ENCODE measurements at places on chromosomes 6 and 20.

DNA sequence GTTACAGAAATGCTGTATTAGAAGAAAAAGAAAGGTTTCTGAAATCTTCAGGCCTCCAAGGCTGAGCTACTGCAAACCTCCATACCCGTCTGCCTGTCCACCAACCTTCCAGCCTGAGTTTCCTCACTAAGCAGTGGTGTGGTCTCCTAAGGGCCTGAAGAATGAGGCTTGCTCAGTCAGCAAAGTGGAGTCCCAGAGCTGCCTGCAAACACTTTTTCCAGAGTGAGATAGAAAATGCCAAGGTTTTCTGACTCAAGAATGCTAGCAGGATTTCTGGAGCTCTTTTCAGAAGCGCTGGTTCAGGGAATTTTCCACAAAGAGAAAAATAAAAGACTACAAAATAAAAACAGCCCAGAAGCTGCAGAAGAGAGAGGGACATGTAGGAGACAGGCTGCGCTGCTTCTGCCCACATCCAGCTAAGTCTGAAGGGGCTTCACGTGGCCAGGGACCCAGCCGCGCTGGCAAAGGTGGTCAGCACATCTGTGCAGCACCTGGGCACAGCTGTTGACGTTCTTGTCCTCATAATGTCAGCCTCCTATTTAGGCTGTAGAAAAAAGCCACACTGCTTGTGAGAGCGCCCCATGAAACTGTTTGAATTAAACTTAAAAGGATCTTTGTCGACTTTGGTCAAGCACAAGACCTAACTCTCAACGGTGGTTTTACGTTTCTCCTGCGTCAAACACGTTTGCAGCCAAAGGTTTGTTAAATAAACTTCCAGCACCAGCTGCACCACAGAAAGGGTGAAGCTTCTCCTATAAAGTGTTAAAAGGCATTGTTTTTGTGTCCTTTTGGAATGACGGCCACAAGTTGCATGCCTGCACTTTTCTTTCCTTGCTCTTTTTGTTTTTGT is 209.0 kb downstream of the THBS2 start:
- peaks cover 7% of the 10 kb centered on the region for H3K27me3 ChIP-seq
- no peak overlapping the region for H3K27ac ChIP-seq
- DNase-seq: no peak
- no peaks in the 10 kb centered on the region for H3K36me3 ChIP-seq

DNA sequence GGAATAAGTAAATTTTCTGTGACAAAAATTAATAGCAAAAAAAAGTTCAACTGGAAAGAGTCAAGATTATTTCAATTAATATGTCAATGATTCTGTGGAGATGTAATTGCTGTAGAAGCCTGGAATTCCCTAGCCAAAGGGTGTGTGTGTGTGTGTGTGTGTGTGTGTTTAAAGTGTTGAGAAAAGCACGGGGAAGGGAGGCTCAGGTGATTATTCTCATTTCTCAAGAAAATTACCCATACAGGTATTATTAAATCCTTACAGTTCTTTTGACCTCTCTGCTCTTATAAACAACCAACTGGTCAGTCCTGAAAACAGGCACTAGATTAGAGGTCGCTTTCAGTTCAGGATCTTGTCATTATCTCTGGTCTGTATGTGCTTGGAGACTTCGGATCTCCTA is 129.3 kb upstream of the SASH1 start:
- H3K27me3 ChIP-seq: no peaks in the 10 kb centered on the region
- H3K27ac ChIP-seq: no peak overlapping the region
- no peak for DNase-seq
- no peaks in the 10 kb centered on the region for H3K36me3 ChIP-seq
- H3K4me1 ChIP-seq: peaks cover 4% of the 10 kb centered on the region
- H3K4me3 ChIP-seq: no peak overlapping the region

- peaks cover 7% of the 10 kb centered on the region for H3K27me3 ChIP-seq
- no peak for DNase-seq
- H3K4me3 ChIP-seq: peak overlapping the region; percentile 65
- no peak overlapping the region for H3K27ac ChIP-seq
- peaks cover 49% of the 10 kb centered on the region for H3K4me1 ChIP-seq
Measured at GRCh38 chr6:28585335-28585734, 59.7 kb downstream of the GPX5 start.

DNA sequence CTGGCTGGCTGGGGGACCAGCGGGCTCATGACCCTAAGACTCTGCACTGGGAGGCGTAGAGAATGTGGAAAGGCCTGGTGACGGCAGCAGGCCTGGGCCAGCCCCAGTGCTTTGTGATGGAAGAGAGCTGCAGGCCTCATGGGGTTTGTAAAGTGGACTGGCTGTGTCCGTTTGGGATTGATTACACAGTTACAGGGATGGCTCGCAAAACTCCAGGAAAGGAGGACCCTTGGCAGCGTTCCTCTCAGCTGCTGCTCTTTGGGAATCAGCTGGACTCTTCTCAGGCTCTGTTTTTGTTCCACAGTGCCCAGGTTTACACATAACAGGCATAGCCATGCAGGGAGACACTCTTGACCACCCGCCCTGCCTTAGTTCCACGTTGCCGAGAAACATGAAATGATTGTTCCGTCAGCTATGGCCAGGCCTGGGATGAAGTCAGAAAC is 89.0 kb downstream of the SLX4IP start:
- H3K27me3 ChIP-seq: peaks cover 2% of the 10 kb centered on the region
- peaks cover 25% of the 10 kb centered on the region for H3K4me1 ChIP-seq
- H3K36me3 ChIP-seq: no peaks in the 10 kb centered on the region
- H3K27ac ChIP-seq: no peak overlapping the region
- DNase-seq: no peak
- no peak overlapping the region for H3K4me3 ChIP-seq

DNA sequence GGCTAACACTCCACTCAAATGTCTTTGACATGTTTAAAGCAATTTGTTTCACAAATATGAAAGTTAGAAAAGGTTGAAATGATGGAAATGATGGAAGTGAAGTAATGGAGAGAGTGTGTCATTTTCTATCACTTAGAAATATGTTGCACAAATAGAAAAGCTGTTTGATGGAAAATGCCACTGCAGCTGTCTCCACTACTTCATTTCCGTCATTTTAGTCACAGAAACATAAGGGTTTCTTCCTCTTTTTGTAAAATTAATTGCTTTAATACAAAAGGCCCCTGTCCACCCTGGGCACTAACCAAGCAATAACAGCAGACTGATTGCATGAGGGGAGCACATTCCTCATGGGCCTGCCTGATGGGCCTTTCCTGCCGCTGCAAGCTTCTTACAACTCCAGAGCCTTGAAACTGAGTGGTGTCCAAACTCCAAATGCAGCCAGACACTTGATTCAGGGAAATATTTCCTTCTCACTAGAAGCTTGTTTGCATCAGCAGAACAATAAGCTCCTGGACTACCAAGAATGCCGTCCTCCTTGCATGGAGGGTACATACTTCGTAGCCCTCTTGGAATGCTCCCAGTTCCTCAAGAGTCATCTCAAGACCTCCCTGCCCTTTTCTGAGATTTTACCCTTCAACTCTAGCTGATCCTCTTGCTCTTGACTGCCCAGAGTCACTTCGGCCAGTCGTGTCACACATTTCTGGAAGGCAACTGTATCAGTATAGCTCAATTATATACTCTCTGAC is 36.1 kb downstream of the F13A1 start:
- no peak overlapping the region for H3K4me3 ChIP-seq
- no peak overlapping the region for H3K27ac ChIP-seq
- H3K27me3 ChIP-seq: no peaks in the 10 kb centered on the region
- no peaks in the 10 kb centered on the region for H3K36me3 ChIP-seq

DNA sequence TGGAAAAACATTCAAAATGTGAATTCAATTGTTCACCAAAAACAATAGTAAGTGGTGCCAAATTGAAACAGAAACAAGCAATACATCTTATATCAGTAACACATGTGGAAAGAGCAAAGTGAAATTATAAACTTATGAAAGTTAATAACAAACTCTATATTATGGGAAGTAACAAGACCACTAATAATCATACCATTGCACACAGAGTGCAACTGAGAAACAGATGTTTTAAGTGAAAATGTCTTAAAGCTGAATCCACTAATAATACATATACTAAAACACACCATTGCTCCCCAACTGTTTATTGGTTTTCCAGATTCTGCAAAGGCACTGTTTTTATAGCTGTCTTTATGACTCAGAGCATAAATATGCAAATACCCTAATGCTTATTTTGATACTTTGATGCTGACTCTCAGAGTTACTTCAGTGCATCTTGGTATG is 292.3 kb downstream of the RFPL4B start:
- no peaks in the 10 kb centered on the region for H3K27me3 ChIP-seq
- H3K4me3 ChIP-seq: no peak overlapping the region
- DNase-seq: no peak
- no peaks in the 10 kb centered on the region for H3K36me3 ChIP-seq

GRCh38 chr20:23034721-23035671 is at the start of gene SSTR4:
Gene SSTR4 (plus strand): TSS chr20:23035312. CDS start chr20:23035484, 172 bp downstream.
- H3K27ac ChIP-seq: no peak within 1 kb of the TSS
- peak; percentile 21 for DNase-seq
- H3K36me3 ChIP-seq: no peaks in the 10 kb centered on the region
- peaks cover 24% of the 10 kb centered on the region for H3K27me3 ChIP-seq

- H3K27ac ChIP-seq: no peak overlapping the region
- DNase-seq: no peak
- H3K4me1 ChIP-seq: peaks cover 21% of the 10 kb centered on the region
- no peak overlapping the region for H3K4me3 ChIP-seq
- H3K36me3 ChIP-seq: peaks cover 24% of the 10 kb centered on the region
Measured at GRCh38 chr20:2837221-2837960, 3.1 kb downstream of the PCED1A start.

- DNase-seq: no peak
- H3K36me3 ChIP-seq: no peaks in the 10 kb centered on the region
- H3K27ac ChIP-seq: no peak overlapping the region
Measured at GRCh38 chr6:9025228-9025627, 589.9 kb upstream of the SLC35B3 start.

GRCh38 chr6:8506126-8506525 is 70.8 kb upstream of the SLC35B3 start:
- H3K36me3 ChIP-seq: no peaks in the 10 kb centered on the region
- no peak overlapping the region for H3K4me3 ChIP-seq
- H3K27ac ChIP-seq: no peak overlapping the region
- DNase-seq: no peak
- H3K27me3 ChIP-seq: no peaks in the 10 kb centered on the region
- H3K4me1 ChIP-seq: peaks cover 17% of the 10 kb centered on the region

- no peak for DNase-seq
- H3K36me3 ChIP-seq: peaks cover 11% of the 10 kb centered on the region
- no peaks in the 10 kb centered on the region for H3K4me1 ChIP-seq
- no peak overlapping the region for H3K27ac ChIP-seq
- no peak overlapping the region for H3K4me3 ChIP-seq
Measured at GRCh38 chr6:169787797-169788196, 36.4 kb downstream of the ERMARD start.

DNA sequence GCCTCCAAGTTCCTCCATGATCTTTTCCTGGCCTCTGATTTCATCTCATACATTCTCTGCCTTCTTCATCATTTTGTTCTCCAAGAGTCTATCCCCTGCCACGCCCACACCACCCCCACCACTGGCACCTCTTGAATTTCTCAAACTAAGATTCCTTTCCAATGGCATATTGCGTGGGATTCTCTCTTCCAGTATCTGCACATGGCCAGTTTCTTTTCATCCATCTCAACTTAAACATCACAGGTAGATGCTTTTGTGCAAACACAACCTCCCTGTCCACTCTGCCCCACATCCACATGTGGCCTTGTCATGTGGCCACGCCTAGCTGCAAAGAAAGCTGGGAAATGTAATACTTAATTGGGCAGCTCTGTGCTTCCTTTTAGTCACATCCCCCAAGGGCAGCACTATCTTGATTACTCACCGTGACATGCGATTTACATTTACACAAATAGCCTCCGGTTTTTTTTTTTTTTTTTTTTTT is 33.4 kb upstream of the ZMYND8 start:
- peaks cover 3% of the 10 kb centered on the region for H3K27me3 ChIP-seq
- H3K4me1 ChIP-seq: peaks cover 3% of the 10 kb centered on the region
- no peak overlapping the region for H3K4me3 ChIP-seq
- no peak for DNase-seq
- H3K36me3 ChIP-seq: no peaks in the 10 kb centered on the region
- no peak overlapping the region for H3K27ac ChIP-seq

- no peaks in the 10 kb centered on the region for H3K4me1 ChIP-seq
- H3K27ac ChIP-seq: no peak overlapping the region
- H3K36me3 ChIP-seq: no peaks in the 10 kb centered on the region
Measured at GRCh38 chr6:159590835-159591234, 102.2 kb downstream of the SOD2 start.

DNA sequence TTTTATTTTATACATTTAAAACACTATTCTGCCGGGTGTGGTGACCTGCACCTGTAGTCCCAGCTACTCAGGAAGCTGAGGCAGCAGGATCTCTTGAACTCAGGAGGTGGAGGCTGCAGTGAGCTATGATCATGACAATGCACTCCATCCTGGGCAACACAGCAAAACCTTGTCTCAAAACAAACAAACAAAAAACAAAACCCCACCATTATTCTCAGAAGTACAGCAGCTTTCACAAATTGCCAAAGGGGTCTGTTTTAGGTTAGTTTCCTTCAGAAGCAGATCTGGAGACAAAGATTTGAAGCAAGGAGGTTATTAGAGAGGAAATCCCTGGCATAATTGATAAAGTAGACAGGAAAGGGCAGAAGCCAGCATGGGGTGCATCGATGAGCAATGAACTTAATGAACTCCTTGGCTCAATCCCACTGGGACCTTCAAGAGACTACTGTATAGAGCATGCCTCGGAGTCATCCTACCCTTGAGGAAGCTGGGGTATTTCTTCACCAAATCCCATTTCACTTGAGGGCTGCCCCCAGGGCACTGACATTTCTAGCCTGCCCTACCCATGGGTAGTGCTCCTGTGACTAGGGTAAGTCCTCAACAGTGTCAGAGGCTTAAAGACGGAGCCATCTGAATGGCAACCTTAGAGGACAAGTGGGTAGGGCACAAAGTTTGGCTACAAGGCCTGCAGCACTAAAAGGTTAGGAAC is 43.2 kb upstream of the DDR1 start:
- H3K27me3 ChIP-seq: no peaks in the 10 kb centered on the region
- H3K36me3 ChIP-seq: no peaks in the 10 kb centered on the region
- DNase-seq: no peak
- H3K4me3 ChIP-seq: no peak overlapping the region
- no peak overlapping the region for H3K27ac ChIP-seq

- DNase-seq: no peak
- no peak overlapping the region for H3K4me3 ChIP-seq
- no peaks in the 10 kb centered on the region for H3K36me3 ChIP-seq
- no peak overlapping the region for H3K27ac ChIP-seq
- peaks cover 8% of the 10 kb centered on the region for H3K27me3 ChIP-seq
- peaks cover 5% of the 10 kb centered on the region for H3K4me1 ChIP-seq
Measured at GRCh38 chr6:13769034-13769654, 45.2 kb downstream of the MCUR1 start.

DNA sequence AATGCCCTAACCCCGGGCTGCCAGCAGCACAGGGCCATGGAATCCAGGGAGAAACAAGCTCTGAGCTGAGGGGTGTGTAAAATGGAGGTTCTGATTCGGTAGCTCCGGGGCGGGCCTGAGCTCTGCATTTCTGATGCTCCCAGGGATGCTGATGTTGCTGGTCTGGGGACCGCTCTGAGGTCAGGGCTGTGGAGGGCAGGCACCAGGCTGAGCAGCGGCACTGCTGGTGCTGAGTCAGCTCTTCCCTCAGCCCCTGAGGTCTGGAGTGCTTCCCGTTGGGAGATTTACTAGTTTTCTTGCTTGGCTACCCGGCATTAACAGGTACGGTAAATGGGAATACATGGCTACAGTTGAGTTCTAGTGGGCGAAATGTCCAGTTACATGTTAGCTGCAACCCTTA is 18.6 kb upstream of the CST3 start:
- H3K27ac ChIP-seq: no peak overlapping the region
- H3K4me3 ChIP-seq: no peak overlapping the region
- H3K36me3 ChIP-seq: no peaks in the 10 kb centered on the region

- H3K4me1 ChIP-seq: peaks cover 2% of the 10 kb centered on the region
- no peak overlapping the region for H3K4me3 ChIP-seq
- no peaks in the 10 kb centered on the region for H3K27me3 ChIP-seq
- no peak overlapping the region for H3K27ac ChIP-seq
- H3K36me3 ChIP-seq: no peaks in the 10 kb centered on the region
- DNase-seq: no peak
Measured at GRCh38 chr6:98292810-98293209, 541.6 kb upstream of the POU3F2 start.

Measured in endothelial cell (in vitro differentiated cells).